ENCODE measurements at places on chromosomes 12 and 14.

GRCh38 chr14:88301381-88301780 is 21.7 kb downstream of the KCNK10 start:
- DNase-seq = no peak

GRCh38 chr12:49336645-49337584 is at the start of gene C1QL4:
Gene C1QL4, minus strand, starts transcription at chr12:49337188. Its CDS starts 711 bp downstream, at chr12:49336477.
- peak; percentile 94 for DNase-seq

- DNase-seq = no peak
Observed at GRCh38 chr12:67362526-67362925, 93.4 kb downstream of the CAND1 start.

- DNase-seq = no peak
Observed at GRCh38 chr14:69246331-69246730, 13.6 kb upstream of the GALNT16 start.

- DNase-seq = peak; percentile 79
Observed at GRCh38 chr14:76090616-76091391, 60.9 kb upstream of the GPATCH2L start.

- DNase-seq = no peak
Observed at GRCh38 chr14:89690139-89690538, 264.4 kb downstream of the EFCAB11 start.

DNA sequence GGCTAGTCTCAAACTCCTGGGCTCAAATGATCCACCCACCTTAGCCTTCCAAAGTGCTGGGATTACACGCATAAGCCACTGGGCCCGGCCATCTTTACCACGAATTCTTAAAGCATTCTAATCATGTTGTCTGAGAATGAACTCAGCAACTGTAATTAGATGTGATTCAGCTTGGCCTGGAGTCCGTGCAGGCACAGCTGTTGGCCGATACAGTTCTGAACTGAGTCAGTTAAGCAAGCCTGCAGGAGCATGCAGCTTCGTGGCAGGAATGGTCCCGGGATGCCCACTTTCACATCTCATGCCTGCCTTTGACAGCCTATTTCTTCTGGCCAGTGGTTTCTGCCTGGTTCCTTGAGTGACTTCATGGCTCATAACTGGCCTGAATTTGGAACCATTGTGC is 194.1 kb downstream of the ANO6 start:
- peak; percentile 81 for DNase-seq

GRCh38 chr12:68532204-68532886 is 78.4 kb upstream of the RAP1B start:
- peak; percentile 7 for DNase-seq

- no peak for DNase-seq
Observed at GRCh38 chr14:90615517-90616060, 200.6 kb downstream of the TTC7B start.

- DNase-seq = no peak
Observed at GRCh38 chr14:72024043-72024407, 91.8 kb downstream of the RGS6 start.

- no peak for DNase-seq
Observed at GRCh38 chr14:32202491-32202997, 525 bp downstream of the RNU6-8 start.

- no peak for DNase-seq
Observed at GRCh38 chr14:24093207-24093900, 757 bp upstream of the PCK2 start.

- DNase-seq = no peak
Observed at GRCh38 chr12:111308473-111308872, 60.4 kb downstream of the PHETA1 start.

DNA sequence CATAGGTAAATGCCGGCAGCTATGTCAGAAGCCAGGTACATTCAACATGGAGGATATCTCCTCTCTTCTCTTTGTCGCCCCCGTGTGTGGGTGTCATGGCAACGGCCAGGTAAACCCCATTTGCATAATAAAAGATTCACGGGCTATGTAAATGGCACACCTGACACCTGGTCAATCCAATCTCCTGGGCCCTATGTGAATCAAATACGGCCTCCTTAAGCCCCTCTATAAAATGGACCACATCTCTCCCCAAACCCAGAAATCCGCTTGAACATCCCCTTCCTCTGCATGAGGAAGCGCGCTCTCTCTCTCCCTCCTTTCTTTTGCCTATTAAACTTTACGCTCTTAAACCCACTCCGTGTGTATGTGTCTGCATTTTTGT is 363.7 kb downstream of the SOX5 start:
- no peak for DNase-seq

DNA sequence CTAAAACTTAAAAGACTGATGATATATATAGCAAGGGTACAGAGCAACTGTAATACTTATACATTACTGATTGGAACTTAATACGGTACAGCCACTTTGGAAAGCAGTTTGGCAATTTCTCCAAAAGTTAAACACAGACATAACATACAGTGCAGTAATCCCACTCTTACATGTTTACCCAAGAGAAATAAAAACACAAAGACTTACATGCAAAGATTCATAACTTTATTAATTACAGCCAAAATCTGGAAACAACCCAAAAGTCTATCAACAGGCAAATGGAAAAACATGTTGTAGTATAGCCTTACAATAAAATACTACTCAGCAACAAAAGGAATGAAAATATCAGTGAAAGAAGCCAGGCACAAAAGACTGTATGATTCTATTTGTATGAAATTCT is 84.6 kb downstream of the GARIN6 start:
- no peak for DNase-seq

DNA sequence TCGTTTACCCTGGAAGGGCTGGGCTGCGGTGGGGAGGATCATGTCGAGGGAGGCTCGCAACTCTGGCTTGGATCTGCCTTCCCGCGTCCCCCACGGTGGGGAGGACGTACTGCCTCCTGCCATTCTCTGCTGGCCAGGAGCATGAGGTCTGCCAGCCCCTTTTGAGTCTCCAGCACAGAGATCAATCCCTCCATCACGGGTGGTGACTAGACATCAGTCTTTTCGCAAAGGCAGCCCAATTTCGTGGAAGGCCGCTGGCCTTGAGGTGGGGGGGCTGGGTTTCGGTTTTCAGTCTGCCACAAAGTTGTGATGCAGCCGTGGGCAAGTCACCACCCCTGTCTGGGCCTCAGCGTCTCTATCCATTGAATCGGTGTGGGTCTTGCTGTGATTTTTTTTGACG is 62.2 kb downstream of the PRMT8 start:
- no peak for DNase-seq
